ENCODE measurements at places on chromosomes 13 and 19. TPM values are rescaled to one million over a fixed set of nuclear protein-coding genes. Genes with fewer than 3 reads are reported as not detected.

GRCh38 chr19:1161716-1162115 lies 12.4 kb downstream of the SBNO2 start:
- DNase-seq, result no peak

ZNF835 gene
- 4.9 TPM for total RNA-seq

DNA sequence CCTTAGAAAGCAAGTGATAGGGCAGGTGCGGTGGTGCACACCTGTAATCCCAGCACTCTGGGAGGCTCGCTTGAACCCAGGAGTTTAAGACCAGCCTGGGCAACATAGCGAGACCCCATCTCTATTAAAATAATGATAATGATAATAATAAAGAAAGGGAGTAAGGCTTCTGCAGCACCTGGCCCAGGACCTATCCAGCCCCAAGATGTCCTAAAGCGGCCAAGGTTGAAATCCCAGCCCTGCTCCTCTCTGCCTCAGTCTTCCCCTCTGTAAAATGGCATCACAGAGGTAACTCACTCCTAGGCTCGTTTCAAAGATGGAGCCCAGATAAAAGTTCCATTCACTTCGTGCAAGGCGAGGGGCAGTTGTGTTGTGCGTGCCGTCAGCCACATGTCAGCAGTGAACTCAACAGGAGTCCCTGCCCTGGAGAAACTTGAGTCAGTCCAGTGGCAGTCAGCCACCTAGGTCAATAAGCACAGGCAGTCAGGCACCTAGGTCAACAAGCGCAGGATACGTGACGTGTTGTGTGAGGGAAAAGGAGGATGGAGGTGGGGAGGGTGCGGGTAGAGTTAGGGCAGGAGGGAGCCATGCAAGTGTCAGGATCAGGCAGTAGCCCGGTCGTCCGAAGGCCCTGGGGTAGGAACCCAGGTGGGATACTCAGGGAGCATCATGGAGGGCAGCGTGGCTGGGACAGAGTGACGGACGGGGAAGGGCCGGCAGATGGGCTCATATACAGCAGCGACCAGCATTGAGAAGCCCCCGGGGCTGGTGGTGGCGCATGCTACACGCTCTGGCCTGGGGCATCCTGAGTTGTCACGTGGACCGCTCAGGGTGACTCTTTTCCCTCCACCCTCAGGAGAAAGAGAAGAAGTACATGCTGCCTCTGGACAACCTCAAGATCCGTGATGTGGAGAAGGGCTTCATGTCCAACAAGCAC lies 16.6 kb downstream of the TMED1 start:
- DNase-seq, result no peak

FGF21 gene
- not detected for total RNA-seq

GRCh38 chr19:23254141-23254910 lies 4.1 kb upstream of the ZNF724 start:
- DNase-seq, result no peak

DNA sequence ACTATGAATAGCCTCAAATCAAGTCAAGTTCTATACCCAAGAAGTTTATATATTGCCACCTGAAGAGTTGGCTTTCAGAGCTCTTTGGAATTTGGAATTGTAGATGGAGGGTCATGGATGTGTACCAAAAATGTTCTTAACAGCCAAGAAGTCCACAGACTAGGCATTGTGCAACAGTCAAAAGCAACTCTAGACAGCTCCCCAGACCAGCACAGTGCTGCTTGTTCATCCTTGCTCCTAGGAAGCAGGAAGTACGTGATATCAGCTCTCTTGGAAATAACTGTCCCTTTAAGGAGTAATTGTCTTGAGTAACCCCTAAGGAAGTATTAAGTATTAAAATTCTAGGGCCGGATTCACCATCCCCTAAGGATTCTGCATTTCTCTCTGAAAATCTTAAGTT lies 30.7 kb upstream of the IL17D start:
- DNase-seq, result no peak
